ENCODE measurements at places on chromosomes 7 and 10. TPM values are rescaled to one million over a fixed set of nuclear protein-coding genes. Genes with fewer than 3 reads are reported as not detected.

H2BK1 gene
- total RNA-seq: not detected

GRCh38 chr10:78559661-78560340, 509.0 kb upstream of the ZMIZ1 start:
- no peak for DNase-seq

- no peak for DNase-seq
These were observed 89.5 kb upstream of the SH2B2 start for GRCh38 chr7:102197161-102197560.

NPSR1 gene
- total RNA-seq: not detected

IQCE gene
- 27.9 TPM for total RNA-seq

- DNase-seq: no peak
These were observed 19.5 kb downstream of the TRIM56 start for GRCh38 chr7:101104799-101105198.

DNA sequence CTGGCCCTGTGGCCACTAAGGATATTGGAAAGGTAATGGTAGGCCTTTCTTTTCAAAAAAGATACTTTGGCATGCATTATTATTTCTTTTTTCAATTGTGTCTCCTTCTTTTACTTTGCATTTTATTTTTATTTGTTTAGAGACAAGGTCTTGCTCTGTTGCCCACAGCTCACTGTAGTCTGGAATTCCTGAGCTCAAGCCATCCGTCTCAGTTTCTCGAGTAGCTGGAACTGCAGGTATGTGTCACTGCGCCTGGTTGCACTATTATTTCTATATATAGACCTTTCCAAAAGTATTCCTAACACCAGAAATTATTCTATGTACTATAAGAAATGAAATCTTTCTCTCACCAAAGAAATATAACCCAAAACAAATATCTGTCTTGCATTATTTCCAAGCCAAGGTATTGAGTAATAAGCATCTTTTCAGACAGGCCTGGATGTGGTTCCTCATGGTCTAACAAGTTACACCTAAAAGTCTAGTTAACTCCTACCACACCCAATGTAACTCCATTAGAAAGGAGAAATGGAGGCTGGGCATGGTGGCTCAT, 500.8 kb upstream of the ANKRD30A start:
- no peak for DNase-seq

DNA sequence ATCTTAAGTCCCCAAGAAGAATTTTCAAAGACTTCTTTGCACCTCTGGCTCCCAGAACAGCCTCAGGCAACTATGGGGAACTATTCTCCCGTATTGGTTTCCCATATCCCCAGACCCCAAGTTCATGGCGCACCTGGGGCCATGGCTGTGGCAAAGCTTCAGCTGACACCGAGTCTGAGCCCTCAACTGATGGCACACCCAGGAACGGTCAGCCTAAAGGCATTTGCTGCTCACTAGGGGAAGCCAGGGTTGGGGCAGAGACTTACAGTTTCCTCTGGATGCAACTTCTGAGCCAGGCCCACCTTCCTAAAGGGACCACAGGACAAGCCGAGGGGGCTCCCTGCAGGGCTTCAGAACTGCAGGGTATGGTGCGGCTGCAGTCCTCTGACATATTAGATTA, 13.7 kb upstream of the CPA1 start:
- DNase-seq: no peak

CHAT gene
- 0.84 TPM for total RNA-seq

DNA sequence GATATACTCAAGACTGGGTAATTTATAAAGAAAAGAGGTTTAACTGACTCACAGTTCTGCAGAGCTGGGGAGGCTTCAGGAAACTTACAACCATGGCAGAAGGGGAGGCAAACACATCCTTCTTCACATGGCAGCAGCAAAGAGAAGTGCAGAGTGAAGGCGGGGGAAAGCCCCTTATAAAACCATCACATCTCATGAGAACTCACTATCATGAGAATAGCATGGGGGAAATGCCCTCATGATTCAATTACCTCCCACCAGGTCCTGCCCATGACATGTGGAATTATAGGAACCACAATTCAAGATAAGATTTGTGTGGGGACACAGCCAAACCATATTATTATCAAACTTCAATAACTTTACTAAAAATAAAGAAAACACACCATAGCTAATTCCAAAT, 30.4 kb upstream of the JAZF1 start:
- no peak for DNase-seq

ARHGEF5 gene
- 102 TPM for total RNA-seq

GDF2 gene
- total RNA-seq: not detected

DNA sequence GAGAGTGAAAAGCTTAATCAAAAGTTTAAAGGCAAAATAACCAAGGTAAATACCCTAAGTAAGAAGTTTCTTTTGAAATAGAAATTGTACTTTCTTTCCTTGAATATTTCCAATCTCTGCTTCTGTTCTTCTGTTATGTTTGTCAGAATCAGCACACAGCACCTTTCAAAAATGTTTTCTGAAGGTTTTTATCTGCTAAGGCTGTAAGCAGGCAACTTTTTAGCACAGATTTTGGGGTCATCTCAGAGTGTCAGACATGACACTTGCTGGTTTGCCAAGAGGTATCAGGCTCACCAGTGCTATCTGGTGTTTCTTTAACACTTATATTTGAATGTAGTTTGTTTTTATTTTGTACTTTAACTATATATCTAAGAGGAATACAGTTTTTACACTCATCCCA, 94.2 kb downstream of the CDK6 start:
- no peak for DNase-seq

- DNase-seq: no peak
These were observed 134.1 kb downstream of the TEX36 start for GRCh38 chr10:125548878-125549277.

FAM25C gene
- total RNA-seq: not detected

- DNase-seq: no peak
These were observed 3.0 kb downstream of the ZNF488 start for GRCh38 chr10:47381103-47381395.

GRCh38 chr10:114874827-114875411, 53.3 kb downstream of the FHIP2A start:
- DNase-seq: no peak

LRIT2 gene
- not detected for total RNA-seq

DNA sequence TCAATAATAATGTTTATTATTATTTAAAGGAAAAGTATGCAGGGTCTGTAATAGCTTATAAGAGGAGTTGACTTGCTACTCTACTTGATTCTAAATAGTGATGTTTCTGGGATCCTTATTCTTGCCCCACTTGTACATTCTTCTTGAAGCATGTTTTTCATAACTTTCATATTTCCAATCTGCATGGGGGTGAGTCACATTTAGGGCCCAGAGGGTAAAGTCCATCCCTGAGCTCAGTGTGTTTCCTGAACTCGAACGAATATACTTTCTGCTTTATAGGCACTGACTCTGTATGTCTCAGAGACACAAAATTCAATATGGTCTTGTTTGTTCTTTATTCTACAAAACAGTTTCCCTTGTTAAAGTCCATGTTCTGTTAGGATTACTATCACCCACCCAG, 61.0 kb upstream of the SMIM30 start:
- DNase-seq: no peak

SFRP4 gene
- total RNA-seq: 1.5 TPM

GRCh38 chr10:120644556-120645410, 187.8 kb downstream of the PLPP4 start:
- no peak for DNase-seq

GOLGA7B gene
- total RNA-seq: 0.63 TPM

DNA sequence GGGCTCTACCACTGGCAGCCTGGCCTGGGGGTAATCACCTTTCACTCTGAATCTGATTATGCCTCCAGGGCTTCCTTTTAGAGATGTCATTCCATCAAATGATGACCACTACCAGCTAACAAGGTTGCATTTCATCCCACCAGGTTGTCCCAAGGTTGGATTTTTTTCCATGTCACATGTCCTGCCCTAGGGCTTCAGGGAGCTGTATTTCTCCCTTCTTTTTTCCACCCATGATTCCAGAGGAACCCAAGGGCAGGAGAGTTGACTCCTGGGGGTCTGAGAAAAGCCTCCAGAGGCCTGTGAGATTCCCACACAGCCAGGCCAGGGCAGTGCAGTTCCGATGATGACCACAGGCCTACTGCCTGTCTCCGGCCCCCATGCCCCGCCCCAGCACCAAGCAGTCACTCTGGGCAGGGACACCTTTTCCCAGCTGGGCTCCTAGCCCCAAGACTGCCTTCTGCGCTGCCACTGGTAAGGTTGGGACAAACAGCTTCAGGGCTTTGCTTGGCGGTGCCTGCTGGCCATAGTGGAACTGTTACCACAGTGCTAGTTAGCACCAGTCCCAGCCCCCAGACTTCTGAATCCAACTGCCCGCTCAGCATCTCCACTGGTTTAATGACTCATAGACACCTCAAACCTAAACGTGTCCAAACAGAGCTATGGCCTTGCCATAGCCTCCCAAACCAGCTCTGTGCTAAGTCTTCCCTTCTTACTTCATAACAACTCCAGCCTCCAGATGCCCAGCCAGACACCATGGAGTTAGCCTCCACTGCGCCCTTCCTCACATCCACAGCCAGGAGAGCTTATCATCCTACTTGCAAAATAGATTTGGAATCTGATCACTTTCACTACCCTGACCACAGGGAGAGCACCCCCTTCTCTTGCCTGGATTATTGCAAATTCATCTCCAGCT, 133.7 kb downstream of the ARHGAP22 start:
- no peak for DNase-seq

DNA sequence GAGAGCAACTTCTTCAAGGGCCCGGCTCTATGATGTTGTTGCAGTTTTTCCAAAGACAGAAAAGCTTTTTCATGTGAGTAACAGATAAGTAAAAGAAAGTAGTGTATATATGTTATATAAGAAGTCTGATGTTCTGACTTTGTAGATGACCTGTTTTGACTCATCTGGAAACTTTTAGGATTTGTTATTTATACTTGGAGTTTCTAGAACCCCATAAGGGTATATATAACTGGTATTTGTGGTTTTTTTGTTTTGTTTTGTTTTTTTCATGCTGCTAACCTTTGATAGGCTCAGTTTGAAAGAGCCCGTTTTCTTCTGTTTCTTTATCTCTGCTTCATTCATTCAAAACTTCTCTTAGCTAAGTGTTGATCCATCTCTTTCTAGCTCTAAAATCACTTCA, 7.3 kb downstream of the RPP30 start:
- no peak for DNase-seq

ADIRF gene
- total RNA-seq: 48.6 TPM

GRCh38 chr10:24383681-24384106, 174.8 kb downstream of the KIAA1217 start:
- peak; percentile 92 for DNase-seq

- no peak for DNase-seq
These were observed 324.3 kb upstream of the GALNT17 start for GRCh38 chr7:70807650-70808049.

EGR2 gene
- 5.5 TPM for total RNA-seq

GRCh38 chr7:140478246-140479061, 851 bp downstream of the MKRN1 start:
- DNase-seq: peak; percentile 71

GRCh38 chr10:33290321-33291052, 44.0 kb downstream of the NRP1 start:
- DNase-seq: no peak

BMPER gene
- 1.3 TPM for total RNA-seq

GRCh38 chr10:34121125-34121753, 693.9 kb downstream of the PARD3 start:
- no peak for DNase-seq

DNA sequence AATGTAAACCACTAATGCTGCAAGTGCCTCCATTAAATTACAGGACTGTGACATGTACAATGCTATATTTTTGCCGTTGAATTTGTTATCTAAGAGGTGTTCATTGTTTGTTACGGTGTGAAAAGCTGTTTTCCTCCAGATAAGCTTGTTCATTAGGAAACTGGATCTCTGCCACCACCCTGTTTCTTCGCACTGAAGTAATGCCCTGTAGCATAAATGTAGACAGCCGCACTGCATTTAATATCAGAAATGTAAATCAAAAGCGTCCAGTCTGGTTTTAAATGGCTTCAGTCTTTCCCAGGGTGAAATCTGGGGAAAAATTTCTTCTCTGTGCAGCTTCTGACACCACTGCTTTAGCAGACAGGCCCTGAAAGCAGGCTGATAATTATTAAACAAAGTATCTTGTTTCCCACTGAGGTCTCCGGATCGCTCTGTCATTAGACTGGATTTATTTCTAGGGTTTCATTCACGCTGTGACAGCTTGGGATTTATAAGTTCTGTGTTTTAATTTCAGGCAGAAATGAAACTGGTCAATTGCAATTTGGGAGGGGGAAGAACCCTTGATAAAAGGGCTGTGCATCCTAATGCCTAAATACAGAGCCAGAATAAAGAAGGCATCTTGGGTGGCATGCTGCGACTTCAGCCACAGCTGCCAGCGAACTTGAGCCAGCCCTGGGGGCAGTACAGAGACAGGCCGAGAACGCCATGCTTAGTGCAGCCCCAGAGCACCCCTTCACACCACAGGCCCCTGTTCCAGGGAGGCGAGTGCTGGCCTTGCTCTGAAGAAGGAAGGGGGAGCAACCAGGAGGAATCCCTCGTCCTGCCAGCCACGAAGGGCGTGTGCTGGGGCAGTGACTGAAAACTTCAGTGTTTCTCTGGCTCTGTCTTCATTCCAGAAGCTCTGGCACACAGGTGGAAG, 547.7 kb upstream of the GALNT17 start:
- DNase-seq: no peak

DNA sequence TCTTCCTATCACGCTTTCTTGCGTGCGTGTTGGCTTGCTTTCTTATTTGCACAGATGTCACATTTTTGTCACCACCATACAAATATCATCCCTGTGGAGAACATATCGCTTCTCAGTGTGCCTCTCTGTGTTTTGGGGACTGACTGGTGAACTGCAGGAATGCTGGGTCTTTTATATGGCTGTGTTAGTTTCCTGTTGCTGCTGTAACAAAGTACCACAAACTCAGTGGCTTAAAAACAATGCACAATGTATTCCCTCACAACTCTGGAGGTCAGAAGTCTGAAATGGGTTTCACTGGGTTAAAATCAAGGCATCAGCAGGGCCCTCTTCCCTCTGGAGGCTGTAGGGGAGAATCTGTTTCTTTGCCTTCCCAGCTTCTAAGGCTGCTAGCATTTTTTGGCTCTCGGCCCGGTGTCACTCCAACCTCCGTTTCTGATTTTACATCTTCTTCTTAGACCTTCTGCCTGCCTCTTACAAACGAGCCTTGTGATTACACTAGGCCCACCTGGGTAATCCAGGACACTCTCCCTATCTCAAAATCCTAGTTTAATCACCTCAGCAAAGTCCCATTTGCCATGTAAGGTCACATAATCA, 82.0 kb downstream of the LRMDA start:
- DNase-seq: no peak

- DNase-seq: no peak
These were observed 9.2 kb upstream of the LRRN3 start for GRCh38 chr7:111081546-111082267.
